ENCODE measurements at places on chromosomes 16 and 17.
A peak's percentile ranks its signal among the peaks of the same experiment; 100 is the strongest.

DNA sequence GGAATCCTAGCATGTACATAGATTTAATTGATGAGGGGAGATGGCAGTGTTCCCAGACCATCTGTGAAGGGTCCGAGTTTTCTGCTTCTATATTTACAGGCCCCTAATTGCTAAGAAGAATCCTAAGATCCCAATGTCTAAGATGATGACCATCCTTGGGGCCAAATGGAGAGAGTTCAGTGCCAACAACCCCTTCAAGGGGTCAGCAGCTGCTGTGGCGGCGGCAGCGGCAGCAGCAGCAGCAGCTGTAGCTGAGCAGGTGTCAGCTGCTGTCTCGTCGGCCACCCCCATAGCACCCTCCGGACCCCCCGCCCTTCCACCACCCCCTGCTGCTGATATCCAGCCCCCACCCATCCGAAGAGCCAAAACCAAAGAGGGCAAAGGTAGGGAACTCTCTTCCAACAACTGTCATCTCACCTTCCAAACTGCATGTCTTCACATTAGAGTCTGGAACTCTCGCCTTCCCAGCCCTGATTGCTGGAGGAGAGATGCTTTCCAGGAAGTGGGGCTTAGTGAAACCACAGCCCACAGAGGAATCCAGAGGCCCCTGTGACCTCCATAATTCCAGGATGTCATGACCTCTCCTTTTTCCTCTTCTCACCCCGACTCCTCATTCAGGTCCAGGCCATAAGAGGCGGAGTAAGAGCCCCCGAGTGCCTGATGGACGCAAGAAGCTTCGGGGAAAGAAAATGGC, 4.7 kb downstream of the CHD3 start:
- DNase-seq = no peak

DNA sequence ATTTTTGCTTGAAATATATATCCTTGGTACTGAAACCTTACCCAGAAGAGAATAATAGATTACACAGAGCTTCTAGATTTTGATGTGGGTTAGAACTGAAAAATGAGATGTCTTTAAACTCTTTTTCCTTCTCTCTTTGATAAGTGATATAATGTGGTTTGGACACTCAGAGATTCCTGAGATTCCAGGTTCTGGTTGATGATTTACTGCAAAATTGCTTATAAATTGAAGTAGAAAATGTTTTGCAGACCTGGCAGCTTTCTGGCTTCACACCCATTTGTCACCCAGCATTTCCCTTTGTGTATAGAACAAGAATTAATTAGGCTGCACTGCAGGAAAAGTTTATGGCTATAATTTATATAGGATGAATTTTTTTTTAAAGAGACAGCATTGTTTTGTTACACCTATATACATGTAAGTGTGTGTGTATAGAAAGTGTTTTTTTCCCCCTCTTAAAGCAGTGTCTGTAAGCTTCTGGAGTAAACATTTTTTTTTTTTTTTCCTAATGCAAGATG, 23.5 kb downstream of the AATF start:
- DNase-seq = no peak

DNA sequence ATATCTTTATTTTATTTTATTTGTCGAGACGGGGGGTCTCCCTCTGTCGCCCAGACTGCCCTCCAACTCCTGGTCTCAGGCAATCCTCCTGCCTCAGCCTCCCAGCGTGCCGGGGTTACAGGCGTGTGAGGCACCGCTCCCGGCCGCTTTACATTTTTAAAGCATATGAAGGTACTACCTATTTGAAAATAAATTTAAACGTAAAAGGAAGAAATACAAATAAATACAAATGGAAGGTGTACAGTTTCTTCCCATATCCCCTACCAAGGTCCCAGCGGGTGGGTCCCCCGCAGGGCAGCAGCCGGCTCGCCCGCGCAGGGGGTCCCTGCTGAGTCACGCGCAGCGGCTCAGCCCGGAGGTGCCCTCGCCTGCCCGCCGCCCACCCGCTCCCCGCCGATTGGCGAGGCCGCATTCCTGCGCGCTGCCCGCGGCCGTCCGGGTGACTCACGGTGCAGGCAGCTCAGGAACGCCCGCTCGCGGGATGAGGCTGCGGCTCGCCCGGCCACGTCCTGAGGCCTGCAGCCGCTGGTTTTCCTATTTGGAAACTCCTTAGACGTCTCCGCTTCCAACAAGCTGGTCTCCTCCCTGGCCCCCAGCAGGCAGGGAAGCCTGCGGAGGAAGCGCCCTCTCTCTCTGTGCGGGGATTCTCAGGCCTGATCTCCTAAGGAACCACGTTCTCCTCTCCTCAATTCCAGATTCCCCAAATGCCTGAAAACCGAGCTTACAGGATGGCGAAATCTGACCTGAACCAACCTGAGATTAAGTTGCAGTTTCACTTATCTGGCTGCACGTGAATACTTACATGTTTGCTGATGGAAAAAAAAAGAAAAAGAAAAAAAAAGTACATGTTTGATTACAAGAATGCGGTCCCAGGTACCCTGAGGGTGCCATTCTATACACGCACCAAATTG, 54.8 kb upstream of the MAP3K14 start:
- DNase-seq = peak; percentile 92

GRCh38 chr16:81558444-81559175, 114.0 kb downstream of the CMIP start:
- no peak for DNase-seq

- no peak for DNase-seq
Measured at GRCh38 chr17:81193470-81194224, 27.6 kb upstream of the AATK start.

DNA sequence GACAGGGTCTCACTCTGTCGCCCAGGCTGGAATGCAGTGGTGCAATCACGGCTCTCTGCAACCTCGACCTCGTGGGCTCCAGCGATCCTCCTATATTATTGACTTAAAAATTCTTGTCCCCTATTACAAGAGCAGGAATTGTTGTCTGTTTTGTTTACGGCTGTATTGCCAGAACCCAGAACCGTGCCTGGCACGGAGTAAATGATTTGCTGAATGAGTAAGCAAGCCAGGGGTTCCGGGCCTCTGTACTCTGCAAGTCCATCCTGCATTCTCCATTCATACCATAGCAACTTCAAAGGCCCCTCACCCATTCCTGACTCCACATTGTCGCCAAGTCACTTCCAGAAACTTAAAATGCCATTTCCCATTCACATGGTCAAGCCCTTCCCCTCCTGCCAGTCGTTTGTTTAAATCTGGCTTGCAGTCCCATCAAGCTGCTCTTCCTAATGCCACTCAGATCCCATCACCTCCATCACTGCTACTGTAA, 6.9 kb downstream of the ADCY9 start:
- no peak for DNase-seq

DNA sequence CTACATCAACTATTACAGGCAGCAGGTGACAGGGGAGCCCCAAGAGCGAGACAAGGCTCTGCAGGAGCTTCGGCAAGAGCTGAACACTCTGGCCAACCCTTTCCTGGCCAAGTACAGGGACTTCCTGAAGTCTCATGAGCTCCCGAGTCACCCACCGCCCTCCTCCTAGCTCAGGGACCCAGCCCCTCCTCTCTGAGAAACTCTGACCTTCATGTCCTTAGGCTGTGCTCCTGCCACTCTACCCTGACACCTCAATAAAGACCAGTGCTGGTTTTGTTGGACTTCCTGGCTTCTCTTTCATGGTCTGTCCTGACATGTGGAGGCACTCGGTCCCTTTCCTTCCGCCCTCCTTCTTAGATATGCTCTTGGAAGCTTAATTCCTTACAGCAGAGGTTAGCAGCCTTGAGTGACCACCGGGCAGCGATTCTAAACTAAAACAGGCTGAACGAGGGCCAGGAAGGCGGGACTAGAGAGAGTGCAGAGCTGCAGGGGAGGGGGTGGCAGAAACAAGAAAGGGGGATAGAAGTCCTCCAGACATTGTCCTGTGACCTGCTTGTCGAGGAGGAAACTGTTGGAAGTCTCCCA, 915 bp downstream of the AHSP start:
- DNase-seq = no peak

- no peak for DNase-seq
Measured at GRCh38 chr17:1920948-1921351, 91.1 kb downstream of the RPA1 start.

DNA sequence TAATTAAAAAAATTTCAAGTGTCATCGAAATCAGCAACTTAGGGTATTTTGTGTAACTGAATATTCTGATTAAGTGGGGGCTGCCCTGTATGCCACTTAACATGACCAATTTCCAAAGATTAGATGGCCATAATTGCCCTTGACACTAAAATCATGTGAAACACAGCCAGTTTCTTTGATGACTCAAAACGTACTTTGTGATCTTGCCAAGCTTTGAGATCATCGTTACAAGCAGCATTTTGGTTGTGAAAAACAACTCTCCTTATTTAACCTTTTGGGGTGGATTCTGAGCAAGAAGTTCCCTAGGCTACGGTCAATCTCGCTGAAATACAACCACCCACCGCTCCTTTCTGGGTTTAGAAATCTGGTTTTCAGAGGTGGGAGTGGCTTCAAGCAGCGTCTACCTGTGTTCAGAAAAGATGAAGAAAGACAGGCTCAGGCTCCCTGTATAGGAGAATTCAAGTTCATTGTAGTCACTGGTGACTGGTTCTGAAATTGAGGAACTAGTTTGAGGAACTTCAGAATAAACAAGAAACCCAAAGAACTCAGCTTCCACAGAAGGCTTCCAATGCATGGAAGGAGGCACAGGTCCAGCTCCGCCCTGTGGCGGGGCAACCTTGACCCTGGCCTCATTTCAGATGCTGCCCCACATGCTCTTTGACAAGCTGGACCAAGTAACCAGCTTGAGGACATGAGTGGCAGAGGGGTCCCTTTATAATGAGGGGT, 9.4 kb downstream of the MAP3K14 start:
- no peak for DNase-seq

GRCh38 chr16:66270333-66270927, 96.1 kb upstream of the CDH5 start:
- peak; percentile 51 for DNase-seq

- no peak for DNase-seq
Measured at GRCh38 chr16:85736921-85737320, 14.0 kb downstream of the C16orf74 start.

GRCh38 chr17:35738519-35739133, 7.2 kb downstream of the RASL10B start:
- DNase-seq = no peak

GRCh38 chr17:57669671-57670529, 75.2 kb downstream of the CCDC182 start:
- no peak for DNase-seq

- DNase-seq = no peak
Measured at GRCh38 chr16:10833271-10833670, 14.7 kb upstream of the TVP23A start.

DNA sequence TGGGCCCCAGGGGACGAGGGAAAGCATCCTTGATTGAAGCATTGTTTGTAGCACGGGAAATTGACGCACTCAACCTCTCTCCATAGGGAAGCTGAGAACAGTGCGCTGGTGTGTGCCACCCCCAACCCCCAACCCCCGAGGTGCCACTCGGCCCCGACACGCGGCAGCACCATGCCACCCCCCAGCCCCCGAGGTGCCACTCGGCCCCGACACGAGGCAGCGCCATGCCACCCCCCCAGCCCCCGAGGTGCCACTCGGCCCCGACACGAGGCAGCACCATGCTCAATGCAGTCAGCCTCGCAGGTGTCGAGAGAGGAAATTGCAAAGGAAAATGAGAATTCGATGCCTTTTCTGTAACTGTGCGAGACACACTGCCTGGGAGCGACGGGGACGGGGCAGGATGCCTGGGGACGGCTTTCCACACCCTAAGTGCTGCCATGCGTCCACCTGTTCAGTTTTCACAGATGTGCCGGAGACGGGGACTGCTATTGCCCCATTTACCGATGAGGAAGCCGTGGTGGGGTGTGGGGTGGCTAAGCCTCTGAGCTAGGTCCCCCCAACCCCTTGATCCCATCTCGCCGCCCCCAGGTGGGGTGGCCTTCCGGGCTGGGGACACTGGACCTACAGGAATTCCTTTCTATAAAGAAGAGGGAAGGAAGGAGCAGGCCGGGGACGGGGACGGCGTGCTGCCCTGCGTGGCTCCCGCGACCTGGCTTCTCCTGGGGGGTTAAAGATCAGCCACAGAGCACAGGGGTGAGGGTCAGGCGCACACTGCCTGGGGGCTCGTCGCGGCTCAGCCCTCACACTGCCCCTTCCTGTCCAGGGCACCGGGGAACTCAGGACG, 9.8 kb downstream of the CBFA2T3 start:
- no peak for DNase-seq

- no peak for DNase-seq
Measured at GRCh38 chr17:32520737-32521404, 34.1 kb downstream of the CDK5R1 start.

DNA sequence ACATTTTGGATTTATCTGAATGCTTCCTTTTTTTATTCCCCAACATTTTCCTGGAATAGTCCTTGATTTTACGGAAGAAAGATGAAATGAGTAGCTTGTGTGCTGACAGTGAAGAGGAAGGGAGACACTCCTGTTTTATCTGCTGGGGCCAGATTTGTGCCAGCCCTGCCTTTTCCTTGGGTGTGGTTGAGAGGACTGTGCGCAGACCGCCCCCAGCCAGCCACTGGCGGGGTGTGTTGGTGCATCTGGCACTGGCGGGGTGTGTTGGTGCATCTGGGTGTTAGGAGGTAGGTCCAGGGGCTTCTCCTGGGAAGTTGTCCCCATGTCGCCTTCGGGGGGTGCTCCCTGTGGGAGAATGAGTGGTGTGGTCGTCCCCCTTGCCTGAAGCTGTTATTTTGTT, 39.5 kb downstream of the RAP1GAP2 start:
- no peak for DNase-seq

DNA sequence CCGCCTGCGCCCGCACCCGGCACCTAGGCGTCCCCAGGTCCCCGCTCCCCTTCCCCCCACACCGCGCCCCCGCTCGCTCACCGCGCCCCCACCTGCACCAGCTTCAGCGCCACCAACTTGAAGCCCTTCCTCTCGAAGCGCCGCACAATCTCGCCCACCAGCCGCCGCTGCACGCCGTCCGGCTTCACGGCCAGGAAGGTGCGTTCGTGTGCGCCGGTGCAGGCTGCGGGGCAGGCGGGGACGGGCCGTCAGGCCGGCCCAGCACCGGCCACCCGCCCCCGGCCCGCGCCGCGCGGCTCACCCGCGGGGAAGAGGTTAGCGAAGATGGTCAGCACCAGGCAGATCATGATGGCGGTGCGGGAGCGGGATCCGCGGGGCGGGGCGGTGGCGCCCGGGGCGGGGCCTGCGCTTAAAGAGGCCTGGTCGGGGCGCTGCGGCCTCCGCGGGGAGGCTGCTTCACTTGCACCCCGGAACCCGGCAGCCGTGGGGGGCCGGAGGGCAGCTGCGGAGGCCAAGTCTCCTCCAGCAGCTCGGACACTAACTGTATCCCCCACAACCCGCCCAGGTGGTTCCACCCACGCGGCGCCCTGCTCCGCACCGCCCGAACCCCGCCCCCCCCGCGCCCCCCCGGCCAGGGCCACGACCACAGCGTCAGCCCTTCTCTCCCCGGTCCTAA, at the start of gene NME3:
NME3 (minus strand) TSS at position 356 of the 676 bp plus-strand sequence; CDS start at position 347, 9 bp downstream.
- peak; percentile 90 for DNase-seq

GRCh38 chr17:62626719-62627218, 701 bp upstream of the MRC2 start:
- no peak for DNase-seq

- no peak for DNase-seq
Measured at GRCh38 chr16:15958703-15959348, 9.4 kb downstream of the ABCC1 start.

DNA sequence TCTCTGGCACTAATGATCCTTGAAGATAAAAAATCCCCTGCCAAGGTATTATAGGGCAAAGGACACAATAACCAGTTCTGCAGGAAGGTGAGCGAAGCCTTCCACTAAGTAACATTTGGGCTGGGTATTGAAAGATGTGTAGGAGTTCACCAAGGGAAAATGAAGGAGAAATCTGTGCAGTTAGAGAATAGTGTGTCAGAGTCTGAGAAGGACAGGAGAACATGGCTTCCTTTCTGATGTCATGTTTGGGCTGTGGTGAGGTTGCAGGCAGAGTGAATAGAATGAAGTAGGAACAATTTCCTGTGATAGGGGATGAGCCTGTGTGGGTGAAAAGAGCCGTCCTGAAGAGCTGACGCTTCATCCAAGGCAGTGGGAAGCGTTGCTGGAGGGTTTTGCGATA, 24.1 kb upstream of the CIITA start:
- no peak for DNase-seq

Data from H1 (cell line).